AG10803 (cell line): ENCODE measurements at places on chromosomes 2 and 18.

DNA sequence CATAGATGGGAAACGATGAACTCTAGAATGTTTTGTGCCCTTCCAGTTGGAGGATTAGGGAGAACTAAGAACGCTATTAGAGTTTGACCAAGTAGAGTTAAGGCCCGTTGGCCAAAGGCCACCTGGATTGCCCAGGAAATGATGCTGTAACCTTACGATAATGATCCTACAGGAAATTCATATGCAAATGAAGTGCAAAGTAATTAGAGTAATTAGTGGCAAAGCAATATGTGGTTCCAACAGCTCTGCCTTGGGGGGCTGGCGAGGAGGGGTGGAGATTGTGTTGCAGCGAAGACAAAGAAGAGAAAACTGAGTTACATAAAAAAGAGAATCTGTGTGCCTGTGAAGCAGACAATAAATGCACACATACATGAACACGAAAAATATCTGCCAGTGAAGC lies 61.5 kb upstream of the BOD1L2 start:
- no peak for DNase-seq

- no peak for DNase-seq
These were observed 734.2 kb upstream of the SALL3 start for GRCh38 chr18:78245451-78245850.

GRCh38 chr2:68435615-68436014 lies 31.5 kb downstream of the FBXO48 start:
- DNase-seq, result peak; percentile 47

DNA sequence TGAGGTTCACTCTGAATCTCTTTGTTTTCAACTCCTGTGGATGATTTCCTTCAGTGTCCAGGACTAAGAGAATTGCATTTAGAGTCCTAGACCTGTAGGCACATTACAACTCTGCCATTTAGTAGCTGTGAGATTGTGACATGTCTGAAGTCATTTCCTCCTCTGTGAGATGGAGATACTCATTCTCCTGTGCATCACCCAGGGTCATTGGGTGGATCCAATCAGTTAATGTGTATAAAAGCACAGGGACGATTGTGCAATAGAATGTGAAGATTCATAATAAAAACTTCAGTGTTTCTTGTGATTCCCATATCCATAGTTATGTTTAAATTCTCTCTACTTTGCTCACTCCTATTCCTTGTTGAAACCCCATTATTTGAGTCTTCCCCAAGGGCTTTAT lies 113.6 kb downstream of the DIS3L2 start:
- peak; percentile 44 for DNase-seq

GRCh38 chr2:43276962-43277391 lies 50.6 kb upstream of the ZFP36L2 start:
- DNase-seq, result no peak

- DNase-seq, result no peak
These were observed 125.7 kb downstream of the MRO start for GRCh38 chr18:50694147-50694546.

- peak; percentile 58 for DNase-seq
These were observed 90.1 kb downstream of the DOK6 start for GRCh38 chr18:69490813-69491212.

- peak; percentile 69 for DNase-seq
These were observed 109.2 kb downstream of the CCDC85A start for GRCh38 chr2:56292951-56293350.

DNA sequence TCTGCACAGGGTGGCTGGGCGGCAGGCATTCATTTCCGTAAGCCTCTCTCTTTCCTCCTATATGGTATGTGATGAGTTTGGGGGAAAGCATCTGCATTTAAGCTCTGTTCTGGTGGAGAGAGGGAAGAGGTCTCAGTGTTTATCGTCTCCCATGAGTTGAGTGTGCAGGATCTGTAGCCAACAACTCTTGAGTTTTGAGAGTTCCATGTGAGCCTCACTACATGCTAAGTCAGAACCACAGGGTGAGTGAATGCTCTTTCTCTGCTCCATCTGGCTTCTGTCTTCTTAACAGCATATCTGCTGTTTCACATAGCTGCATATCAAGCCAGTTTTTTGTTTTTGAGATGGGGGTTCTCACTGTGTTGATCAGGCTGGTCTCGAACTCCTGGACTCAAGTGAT lies 22.7 kb downstream of the RAB31 start:
- DNase-seq, result no peak

DNA sequence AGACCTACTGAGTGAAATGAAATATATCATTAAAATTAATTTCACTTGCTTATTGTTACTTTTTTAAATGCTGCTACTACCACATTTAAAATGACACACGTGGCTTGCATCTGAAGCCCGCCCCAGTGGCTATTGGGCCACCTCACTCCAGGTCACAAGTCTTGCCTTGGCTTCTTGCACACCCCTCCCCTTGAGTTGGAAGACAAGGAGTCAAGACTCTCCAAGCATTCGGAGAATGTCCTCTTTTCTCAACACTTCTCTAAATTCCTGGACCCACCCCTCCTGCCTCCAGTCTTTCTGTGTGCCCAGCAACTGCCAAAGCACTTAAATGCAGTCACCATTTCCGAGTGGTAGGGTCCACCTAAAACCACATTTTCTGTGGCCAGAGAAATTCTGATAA lies 73.4 kb downstream of the ZBTB7C start:
- DNase-seq, result no peak

GRCh38 chr2:131092458-131093005 lies 728 bp downstream of the FAM168B start:
- no peak for DNase-seq

- no peak for DNase-seq
These were observed 7.8 kb upstream of the SCYGR1 start for GRCh38 chr2:227395556-227395955.

- DNase-seq, result no peak
These were observed 58.0 kb upstream of the PEX13 start for GRCh38 chr2:60959501-60959900.

GRCh38 chr2:54675738-54676137 lies 47.7 kb upstream of the EML6 start:
- DNase-seq, result no peak

DNA sequence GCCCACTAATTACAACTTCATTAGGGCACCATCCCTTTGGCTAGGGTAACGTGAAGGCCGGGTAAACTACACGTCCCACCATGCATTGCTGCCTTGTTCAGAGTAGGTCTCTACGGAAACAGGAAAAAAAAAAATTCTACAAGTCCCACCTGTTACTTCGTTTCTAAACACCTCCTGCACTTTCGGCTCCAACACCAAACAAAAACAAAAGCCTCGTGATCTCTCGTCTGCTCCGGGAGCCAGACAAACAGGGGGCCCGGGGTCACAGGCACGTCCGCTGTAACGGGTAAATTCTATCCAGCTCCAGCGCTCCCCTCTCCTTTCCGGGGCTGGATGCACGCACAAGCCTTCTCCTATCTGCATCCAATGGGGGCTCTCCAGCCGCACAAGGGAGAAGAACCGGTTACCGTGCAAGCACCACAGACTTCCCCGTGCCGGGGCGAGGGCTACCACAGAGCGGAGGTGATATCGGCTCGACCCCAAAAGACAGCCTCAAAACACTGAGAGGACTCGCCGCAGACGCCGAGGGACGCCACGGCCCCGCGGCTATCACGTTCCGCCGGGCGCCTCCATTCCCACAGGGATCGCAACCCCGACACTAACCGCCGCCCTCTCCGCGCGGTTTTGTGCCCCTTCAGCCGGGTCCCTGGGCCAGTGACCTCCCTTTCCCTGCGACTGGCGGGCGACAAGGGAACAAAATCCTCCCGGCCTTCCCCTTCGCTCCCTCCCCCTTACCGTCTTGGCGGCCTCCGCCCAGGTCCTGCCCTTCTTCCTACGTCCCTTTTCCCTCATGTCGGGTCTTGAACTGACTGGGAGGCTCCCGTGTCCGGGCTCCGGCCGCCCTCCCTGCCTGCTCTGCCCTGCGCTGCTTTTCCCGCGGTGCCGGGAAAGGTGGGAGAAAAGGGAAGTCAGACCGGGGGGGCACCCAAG lies 591 bp downstream of the ASXL2 start:
- DNase-seq, result peak; percentile 42

DNA sequence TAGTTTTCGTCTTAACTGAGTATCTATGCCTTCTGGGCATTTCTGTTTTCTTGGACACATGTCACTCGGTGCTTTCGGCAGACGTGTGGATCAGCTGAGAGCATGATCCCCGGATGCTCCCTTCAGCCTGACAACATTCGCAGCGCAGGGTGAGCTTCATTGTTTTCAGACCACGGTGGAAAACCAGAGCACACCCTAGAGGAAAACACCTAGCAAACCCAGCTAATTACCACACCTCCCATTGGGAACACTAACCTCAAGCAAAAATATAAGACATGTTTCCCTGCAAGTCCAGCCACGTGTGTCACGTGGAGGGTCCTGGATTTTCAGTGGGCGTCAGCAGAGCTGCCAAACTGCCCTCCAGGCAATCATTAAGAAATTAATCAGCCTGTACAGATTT lies 31.0 kb downstream of the ANKRD29 start:
- DNase-seq, result no peak

- no peak for DNase-seq
These were observed 133.5 kb downstream of the TFCP2L1 start for GRCh38 chr2:121151311-121152109.

GRCh38 chr2:190618030-190618429 lies 30.9 kb upstream of the NAB1 start:
- DNase-seq, result no peak

DNA sequence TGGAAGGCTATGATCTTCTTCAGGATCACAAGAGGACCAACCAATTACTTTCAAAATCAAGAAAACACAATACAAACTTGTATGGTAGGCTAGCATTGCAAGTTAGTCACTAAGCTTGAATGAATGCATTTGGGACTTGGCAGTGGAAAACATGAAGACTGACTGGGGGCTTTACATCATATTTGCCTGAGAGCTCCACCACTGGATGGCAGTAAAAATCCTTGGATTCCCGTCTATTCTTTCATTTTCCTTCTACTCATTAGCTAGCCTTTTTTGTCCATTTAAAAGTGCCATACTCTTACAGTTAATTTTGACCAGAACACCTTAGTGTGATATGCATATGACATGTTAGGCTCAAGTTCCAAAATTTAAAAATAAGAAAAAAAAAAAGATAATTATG lies 63.5 kb upstream of the RASGRP3 start:
- peak; percentile 59 for DNase-seq

DNA sequence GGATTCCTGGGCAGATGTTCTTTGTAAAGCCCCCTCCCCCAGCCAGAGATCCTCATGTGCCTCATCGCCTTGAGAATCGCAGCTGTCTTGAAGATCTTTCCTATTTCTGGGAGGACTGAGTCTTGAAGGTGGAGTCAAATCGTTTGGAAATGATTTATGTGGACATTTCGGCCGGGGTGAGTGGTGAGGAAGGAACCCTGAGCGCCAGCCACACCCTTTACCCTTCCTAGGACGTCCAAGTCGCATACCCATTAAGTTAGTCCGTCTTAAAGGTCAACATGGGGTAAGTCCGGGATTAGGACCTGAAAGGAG lies 84.9 kb upstream of the ZCCHC2 start:
- DNase-seq, result peak; percentile 29

- peak; percentile 62 for DNase-seq
These were observed 20.9 kb downstream of the SGPP2 start for GRCh38 chr2:222445227-222445626.

- peak; percentile 41 for DNase-seq
These were observed at the start of gene SESTD1 for GRCh38 chr2:179264368-179265081. TSS of gene SESTD1 (minus strand) at chr2:179264832. CDS start at chr2:179191841, 72,991 bp downstream.

DNA sequence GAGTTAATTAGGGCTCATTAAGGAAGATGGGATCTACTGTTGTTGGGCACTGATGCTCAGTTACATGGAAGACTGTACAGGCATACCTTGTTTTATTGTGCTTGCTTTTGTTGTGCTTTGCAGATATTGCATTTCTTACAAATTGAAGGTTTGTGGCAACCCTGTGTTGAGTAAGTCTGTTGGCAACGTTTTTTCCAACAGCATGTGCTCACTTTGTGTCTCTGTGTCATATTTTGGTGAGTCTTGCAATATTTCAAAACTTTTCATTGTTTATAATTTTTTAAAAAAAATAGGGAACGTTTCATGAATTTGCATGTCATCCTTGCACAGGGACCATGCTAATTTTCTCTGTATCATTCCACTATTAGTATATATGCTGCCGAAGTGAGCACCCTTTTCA lies 15.6 kb downstream of the PHLPP1 start:
- peak; percentile 29 for DNase-seq

- no peak for DNase-seq
These were observed 23.3 kb downstream of the NEB start for GRCh38 chr2:151711025-151711424.

GRCh38 chr2:27303093-27304025 lies 4.9 kb downstream of the UCN start:
- DNase-seq, result peak; percentile 73

DNA sequence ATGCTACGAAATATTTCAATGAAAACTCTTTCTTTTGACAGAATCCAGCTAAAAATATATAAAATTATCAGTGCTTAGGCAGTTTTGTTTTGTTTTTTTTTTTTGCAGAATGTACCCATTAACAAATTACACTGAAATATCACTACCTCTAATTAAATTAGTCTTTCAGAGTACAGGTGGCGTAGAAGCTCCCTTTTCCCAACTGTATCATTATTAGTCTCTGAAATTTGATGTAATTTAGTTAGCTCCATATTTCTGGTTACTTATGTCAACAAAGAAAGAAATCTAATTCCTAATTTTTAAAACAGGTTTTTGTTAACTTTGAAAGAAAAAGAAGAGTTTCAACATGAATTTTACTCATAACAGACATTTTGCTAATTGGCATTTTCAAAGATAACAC lies 149.2 kb downstream of the CDH2 start:
- DNase-seq, result no peak

DNA sequence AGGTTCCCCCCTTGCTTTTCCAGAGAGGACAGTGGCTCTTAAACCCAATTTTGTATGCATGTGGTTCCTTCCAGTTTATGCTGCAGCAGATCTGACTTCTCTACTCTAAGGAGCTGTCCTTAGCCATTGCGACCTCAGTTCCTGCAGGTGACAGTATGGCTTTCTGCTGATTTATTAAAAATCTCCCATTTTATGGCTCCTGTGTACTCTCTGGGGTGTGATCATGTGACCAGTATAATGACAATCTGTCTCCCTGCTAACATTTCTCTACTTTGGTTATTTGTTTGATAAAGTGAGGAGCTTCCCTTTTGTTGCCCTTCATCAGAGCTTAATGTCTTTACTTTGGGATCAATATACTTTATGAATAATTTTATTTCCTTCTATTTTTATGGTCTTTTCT lies 148.7 kb upstream of the VRK2 start:
- no peak for DNase-seq

GRCh38 chr18:59455728-59456276 lies 96.7 kb upstream of the LMAN1 start:
- DNase-seq, result no peak

- DNase-seq, result no peak
These were observed 104.5 kb upstream of the ZNF521 start for GRCh38 chr18:25456334-25457010.

GRCh38 chr2:51790854-51791253 lies 758.9 kb upstream of the NRXN1 start:
- no peak for DNase-seq

DNA sequence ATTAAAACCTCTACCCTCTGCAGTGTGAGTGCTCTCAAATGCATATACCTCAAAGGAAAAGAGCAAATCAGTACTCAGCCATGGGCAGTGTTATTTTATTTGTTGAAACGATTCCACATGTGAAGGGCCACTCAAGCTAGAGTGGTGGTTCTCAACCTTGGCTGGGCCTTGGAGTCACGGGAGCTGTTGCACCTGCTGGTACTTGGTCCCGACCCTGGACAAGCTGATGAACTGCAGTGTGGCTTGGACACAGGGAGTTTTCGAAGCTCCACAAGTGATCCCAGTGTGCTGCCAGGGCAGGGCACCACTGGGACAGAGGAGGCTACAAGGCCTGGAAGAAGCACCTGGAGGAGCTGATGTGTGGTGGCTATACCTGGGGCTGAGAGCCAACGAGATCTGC lies 19.7 kb downstream of the GNLY start:
- DNase-seq, result no peak
